Smooth muscle cell of the coronary artery (primary cell): ENCODE measurements at places on chromosomes 2 and 18. TPM values are rescaled to one million over a fixed set of nuclear protein-coding genes. Genes with fewer than 3 reads are reported as not detected.

Gene DUSP2
- 0.12 and 0.38 TPM in 2 replicates for total RNA-seq

Gene RMC1
- total RNA-seq, result 21.1 and 22.2 TPM in 2 replicates

Gene ZNF804A
- total RNA-seq, result under 0.01 and 0.83 TPM in 2 replicates

Gene RGPD3
- under 0.01 and 0.15 TPM in 2 replicates for total RNA-seq

Gene UGT1A8
- under 0.01 and 0.08 TPM in 2 replicates for total RNA-seq

Gene REV1
- 26.2 and 36.4 TPM in 2 replicates for total RNA-seq

Gene G6PC2
- total RNA-seq, result not detected in 2 replicates

Gene ROCK2
- 25.8 and 31.8 TPM in 2 replicates for total RNA-seq
